ENCODE measurements at places on chromosomes 5 and 9. TPM values are rescaled to one million over a fixed set of nuclear protein-coding genes. Genes with fewer than 3 reads are reported as not detected.

The CCL27 gene
- not detected for total RNA-seq

DNA sequence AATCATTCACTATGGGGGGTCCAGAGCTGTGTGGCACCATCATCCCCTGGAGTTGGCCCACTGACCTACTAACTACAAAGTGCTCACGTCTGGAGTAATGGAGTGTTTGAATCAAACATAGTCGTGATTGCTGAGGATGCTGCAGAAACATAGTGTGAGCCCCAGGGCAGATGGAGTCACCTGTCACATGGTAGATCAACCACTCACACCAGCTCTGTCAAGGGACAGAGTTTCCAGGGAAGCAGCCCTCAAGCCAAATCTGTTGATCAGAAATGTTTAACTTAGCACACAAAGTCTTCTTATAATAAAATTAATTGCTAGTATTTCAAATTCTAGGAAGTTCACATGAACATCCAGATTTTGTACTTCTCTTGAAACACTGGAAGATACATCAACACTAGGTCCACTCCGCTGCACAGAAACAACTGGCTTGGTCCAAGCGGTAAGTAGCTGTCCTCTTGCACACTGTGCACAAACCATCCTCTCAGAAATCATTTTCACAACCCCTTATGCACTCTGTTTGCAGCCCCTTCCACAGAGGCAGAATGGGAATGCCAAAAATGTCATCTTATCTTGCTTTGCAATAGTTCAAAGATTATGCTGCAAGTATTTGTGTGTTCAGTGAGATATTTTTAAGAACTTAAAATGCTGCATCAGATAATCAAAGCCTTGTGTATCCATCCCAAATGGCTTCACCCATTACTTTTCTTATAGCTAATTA lies 191.0 kb downstream of the EPB41L4A start:
- DNase-seq = no peak

The DRD1 gene
- total RNA-seq = not detected

- DNase-seq = no peak
Observed at GRCh38 chr9:127720865-127721227, 5.0 kb downstream of the TTC16 start.

DNA sequence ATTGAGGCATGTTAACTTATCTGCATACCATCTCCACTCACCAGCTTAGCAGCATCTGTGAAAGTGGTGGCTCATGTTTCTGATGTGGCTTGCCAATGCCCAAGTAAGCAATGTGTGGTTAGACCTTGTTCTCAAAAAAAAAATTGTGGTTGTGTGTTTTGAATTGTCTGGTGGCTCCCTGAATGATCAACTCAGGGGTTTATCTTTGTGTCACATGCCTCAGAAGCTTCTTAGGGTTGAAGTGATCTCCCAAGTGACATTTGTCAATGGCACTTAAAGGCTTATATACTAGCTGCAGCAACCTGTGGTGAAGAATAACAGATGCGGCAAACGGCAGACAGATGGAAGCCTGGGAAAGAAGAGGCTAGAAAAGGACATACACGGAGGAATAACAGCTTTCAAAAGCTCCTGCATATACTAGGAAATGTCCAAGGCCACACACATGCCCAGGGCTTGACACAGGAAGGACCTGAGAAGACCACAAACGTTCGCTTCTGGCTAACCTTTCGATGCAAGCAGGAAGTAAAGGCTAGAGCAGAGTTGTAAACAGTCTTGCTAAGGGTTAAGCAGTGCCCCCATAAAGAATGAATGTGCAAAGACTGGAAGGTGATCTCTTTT lies 42.2 kb upstream of the FSD1L start:
- DNase-seq = peak; percentile 43

DNA sequence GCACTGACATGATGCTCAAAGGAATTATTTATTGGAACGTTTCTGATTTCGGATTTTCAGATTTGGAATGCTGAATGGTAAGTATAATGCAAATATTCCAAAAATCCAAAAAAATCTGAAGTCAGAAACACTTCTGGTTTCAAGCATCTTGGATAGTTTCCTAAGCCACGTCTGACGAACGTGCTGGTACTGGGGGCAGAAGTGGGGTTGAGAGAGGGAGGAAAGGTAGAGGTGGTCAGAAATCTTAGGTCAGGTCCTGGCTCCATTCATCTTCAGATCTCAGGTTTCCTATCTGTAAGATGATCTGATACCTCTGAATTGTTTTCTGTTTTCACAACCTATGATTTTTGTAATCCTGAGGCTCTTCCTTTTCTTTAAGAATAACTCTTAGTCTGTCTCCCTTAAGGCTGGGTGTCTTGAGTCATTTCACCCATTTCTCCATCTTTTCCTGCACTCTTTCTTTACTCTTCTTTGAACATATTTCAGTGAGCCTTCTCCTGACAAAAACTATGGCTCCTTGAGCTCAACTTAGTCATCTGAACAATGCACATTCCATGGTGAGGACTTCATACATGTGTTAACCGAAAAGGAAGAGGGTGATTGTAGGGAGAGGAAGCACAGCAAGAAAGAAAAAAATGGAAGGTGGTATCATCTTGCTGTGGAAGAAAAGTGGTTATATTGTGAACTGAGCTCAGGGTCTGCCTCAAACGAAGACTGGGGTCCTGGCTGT lies 3.3 kb downstream of the SGCD start:
- peak; percentile 4 for DNase-seq

DNA sequence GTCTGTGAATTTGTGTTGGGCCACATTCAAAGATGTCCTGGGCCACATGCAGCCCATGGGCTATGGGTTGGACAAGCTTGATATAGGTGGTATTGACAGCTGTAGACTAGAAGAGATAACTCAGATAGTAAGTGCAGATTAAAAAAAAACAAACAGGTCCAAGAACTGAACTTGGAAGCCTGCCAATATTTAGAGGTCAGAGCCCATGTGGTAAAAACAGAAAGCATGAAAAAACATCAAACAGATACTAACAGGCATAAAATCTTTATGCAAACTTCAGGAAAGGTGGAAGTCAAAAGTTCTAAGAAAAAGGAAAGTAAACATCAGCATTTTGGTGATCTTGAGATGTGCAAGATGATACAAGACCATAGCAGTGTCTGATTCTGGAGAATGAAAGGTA lies 155.1 kb upstream of the NR4A3 start:
- no peak for DNase-seq

GRCh38 chr5:9540791-9541190 lies 5.1 kb downstream of the SEMA5A start:
- peak; percentile 41 for DNase-seq

The IL9 gene
- not detected for total RNA-seq

DNA sequence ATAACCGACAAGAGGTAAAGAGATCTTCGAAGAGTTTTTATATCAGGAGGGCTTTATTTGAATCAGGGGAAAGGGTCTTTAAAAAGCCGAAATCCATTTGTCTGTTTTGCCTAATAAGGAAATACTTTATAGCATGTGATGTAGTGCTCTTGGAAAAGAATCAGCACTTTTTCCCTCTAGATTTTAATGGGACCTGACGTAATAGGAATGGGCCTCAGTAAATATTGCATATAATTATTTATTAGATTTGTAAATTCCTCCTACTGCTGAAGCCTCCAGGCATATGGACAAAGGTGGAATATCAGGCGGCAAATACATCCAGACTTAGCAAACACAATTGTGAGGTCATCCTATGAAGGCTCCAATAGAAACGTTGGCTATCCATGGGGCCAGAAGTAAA lies 50.9 kb downstream of the ACTBL2 start:
- no peak for DNase-seq

- DNase-seq = no peak
Observed at GRCh38 chr5:131384173-131384572, 120.3 kb downstream of the CDC42SE2 start.

GRCh38 chr9:94164806-94165549 lies 80.7 kb downstream of the PTPDC1 start:
- no peak for DNase-seq

All from HT1080 (cell line).